Mucosa of descending colon (tissue), 3 donors: ENCODE measurements at places on chromosomes 2 and 18. TPM values are rescaled to one million over a fixed set of nuclear protein-coding genes. Genes with fewer than 3 reads are reported as not detected.
A peak's percentile ranks its signal among the peaks of the same experiment; 100 is the strongest.

The ST3GAL5 gene
- 19.0 TPM for total RNA-seq

The ACVR1C gene
- 9.2 TPM for total RNA-seq

The ST8SIA3 gene
- total RNA-seq, result 0.02 TPM

The RUFY4 gene
- total RNA-seq, result not detected

The CFAP221 gene
- total RNA-seq, result not detected

The ABCG5 gene
- not detected for total RNA-seq

DNA sequence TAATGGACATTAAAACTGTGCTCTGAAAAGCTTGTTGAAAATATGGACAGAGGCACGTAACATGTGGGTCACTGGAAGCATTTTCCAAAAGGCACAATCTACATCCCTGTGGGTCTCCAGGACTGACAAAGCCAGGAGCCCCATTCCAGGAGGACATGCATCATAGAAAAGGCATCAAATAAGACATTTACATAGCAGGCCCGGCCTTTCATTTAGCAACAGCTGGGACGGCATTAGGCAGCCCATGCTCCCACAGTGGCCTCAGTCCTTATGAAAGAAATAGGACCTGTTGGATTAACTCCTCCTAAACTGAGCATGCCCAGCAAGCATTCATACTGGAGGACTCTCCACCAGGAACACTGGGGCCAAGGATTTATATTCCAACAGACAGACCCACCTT is 72.2 kb downstream of the TWIST2 start:
- no peak for DNase-seq

- no peak for DNase-seq
Observed at GRCh38 chr2:149877913-149878312, 290.3 kb upstream of the MMADHC start.

- no peak for DNase-seq
Observed at GRCh38 chr2:96625571-96626552, 12.2 kb downstream of the KANSL3 start.

DNA sequence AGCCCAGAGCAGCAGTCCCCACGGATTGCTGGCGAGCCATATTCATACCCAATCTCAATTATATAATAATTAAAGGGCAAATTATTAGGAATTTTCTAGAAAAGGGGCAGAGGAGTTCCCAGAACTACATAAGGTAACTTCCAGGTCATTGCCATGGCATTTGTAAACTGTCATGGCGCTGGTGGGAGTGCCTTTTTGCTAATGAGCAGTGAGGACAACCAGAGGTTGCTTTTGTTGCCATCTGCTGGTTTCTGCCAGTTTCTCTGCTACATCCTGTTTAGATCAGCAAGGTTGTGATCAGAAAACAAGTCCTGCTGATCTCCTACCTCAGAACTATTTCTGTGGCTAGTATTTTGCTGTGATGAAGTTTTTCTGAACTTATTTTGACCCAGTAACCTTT is 159.8 kb upstream of the PIEZO2 start:
- DNase-seq, result no peak

GRCh38 chr18:13793819-13794218 is 30.1 kb upstream of the MC5R start:
- no peak for DNase-seq

- DNase-seq, result no peak
Observed at GRCh38 chr2:71607151-71607889, 154.0 kb downstream of the DYSF start.

DNA sequence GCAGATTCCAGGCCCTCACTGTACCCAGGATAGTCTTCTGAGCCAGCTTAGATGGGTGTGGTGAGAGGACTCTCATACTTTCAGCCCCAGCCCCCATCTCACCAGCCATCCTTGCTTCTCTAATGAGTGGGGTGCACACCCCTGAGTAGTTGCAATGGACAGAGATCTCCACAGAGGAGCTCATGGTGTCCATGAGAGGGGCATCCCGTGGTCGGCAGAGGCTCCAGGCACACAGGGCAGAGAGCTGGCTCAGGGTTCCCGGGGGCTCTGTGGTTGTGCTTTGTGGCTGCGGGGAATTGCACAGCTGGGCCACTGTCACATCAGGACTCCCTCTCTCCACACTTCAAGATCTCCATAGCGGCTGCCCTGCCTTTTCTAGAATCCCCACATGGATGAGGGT is 226.0 kb upstream of the PXDN start:
- DNase-seq, result no peak

GRCh38 chr2:96690306-96691021 is 47.9 kb downstream of the FER1L5 start:
- no peak for DNase-seq

- DNase-seq, result no peak
Observed at GRCh38 chr2:24682304-24682703, 110.9 kb downstream of the PTRHD1 start.

DNA sequence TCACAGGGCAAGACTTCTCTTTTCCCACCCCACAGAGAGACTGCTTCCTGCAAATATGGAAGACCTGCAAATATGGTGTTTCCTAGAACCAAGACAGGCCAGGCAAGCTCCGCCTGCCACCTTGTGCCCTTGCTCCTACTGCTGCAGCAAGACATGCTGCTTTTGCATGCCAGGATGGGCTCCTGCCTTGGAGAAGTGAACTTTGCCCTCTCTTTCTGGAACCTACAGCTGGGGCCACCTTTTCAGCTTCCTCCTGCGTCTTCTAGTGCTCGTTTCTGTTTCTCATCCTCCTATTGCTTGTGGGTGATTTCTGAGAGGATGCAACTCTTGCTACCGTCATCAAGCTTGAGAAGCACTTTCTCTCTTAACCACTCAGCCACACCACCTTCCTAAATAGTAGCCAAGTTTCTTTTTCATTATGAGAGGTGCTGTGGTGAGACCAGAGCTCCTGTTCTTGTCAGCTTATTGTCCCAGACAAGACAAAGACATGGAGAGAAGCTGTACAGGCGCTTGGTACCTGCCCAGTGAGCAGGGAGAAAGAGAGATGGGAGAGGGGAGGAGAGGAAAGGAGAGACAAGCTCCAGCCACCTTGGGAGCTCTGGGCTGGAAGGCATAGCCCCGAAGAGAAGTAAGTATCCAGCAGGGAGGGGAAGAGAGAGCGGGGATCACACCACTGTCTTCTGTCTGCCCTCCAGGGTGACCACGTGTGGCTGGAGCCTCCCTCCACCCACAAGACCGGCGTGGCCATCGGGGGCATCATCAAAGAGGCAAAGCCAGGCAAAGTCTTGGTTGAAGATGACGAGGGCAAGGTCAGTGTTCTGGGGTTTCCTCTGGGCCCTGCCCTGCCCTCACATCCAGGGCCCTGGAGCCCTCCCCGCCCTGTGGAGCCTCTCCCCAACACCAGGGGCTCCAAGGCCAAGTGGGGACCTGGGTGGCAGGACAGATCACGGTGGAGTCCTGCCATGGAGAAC is 28.3 kb downstream of the MYO7B start:
- peak; percentile 27 for DNase-seq

DNA sequence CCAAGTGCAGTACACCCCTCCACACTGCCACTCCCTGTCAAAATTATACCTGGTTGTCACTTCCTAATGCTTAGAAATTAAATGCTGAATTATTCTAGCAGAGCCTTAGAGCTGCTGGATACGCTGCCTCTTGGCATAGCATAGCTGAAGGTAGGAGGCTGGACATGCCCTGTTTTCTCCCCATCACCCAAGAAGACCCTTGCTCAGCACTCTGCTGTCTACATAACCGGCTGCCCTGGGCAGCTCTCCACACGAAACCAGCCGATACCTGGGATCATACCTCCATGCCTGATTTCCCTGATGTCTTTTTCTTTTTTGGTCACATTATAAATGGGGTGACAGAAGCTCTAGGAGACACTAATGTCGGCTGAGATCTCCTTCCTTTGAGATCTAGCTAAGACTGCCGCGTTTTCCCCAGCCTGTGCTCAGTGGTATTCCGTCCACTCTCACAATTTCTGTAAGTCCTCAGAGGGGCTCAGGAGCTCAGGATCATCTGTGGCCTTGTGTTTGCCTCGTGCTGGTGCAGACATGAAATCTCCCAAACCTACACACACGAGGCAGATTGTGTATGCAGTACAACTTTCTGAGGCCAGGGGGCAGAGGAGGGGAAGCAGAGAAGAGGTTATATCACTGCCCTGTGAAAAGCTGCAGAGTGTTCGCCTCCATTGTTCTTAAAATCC is 13.5 kb upstream of the ZAP70 start:
- DNase-seq, result peak; percentile 85

GRCh38 chr18:30192216-30192615 is 850.3 kb downstream of the DSC3 start:
- DNase-seq, result no peak

- DNase-seq, result peak; percentile 45
Observed at GRCh38 chr2:67846370-67847070, 216.3 kb downstream of the C1D start.

DNA sequence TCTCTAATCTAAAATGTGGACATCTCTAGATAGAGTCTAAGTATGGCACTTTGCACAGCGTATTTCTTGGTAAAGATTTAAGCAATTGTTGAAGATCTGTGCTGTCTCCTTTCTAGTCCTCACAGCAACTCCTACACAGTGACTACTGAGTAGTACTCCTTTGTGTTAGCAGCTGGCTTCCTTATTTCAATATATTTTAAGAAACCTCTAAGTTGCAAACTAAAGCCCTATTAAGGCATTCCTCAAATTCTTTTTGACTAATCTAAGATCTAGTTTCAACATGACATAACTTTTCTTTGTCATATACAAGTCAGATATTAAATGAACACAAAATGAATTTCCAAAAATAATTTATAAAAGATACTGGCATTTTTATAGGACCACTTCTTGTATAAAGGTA is 121.8 kb upstream of the DNAJC10 start:
- DNase-seq, result no peak

- no peak for DNase-seq
Observed at GRCh38 chr2:233312874-233313273, 5.3 kb downstream of the SAG start.

GRCh38 chr2:186771850-186772463 is 77.0 kb downstream of the ZSWIM2 start:
- no peak for DNase-seq

DNA sequence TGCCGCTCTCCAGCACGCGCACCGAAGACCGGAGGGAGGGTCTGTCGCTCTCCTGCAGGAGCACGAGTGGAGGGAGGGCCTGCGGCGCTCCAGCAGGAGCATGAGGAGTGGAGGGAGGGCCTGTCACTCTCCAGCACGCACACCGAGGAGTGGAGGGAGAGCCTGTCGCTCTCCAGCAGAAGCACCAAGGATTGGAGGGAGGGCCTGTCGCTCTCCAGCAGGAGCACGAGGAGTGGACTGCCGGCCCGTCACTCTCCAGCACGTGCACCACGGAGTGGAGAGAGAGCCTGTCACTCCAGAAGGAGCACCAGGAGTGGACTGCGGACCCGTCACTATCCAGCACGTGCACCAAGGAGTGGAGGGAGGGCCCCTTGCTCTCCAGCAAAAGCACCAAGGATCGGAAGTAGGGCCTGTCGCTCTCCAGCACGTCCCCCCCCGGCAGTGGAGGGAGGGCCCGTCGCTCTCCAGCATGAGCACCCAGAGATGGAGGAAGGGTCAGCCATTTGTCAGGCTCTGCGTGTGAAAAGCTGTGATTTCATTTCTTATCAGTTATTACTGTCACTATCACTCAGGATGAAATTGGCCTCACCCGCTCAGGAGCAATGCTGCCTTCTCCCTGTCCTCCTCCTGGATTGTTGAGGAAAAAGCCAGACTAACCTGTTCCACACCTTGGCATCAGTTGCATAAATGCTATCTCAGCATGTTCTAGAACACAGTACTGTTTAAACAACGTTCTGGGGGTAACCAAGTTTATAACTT is 35.9 kb downstream of the ADI1 start:
- DNase-seq, result peak; percentile 62

GRCh38 chr18:61244632-61245031 is 88.6 kb upstream of the CDH20 start:
- no peak for DNase-seq

DNA sequence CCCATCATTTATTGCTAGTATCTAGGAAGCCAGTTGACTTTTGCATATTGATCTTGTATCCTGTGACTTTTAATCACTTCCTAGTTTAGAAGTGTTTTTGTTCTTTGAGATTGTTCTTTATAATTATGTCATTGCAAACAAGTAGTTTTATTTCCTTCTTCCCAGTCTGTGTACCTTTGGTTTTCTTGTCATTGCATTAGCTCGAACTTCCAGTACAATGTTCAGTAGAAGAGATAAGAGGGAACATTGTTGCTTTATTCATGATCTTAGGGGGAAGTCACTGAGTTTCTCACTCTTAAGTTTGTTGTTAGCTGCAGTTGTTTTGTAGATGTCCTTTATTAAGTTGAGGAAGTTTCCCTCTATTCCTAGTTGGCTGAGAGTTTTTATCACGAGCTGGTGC is 61.0 kb downstream of the TRAPPC12 start:
- DNase-seq, result no peak

GRCh38 chr2:85423525-85423924 is 5.0 kb downstream of the SH2D6 start:
- DNase-seq, result no peak

GRCh38 chr2:80068038-80068731 is 236.4 kb downstream of the LRRTM1 start:
- DNase-seq, result no peak

GRCh38 chr2:144252694-144253093 is 267.2 kb downstream of the ZEB2 start:
- DNase-seq, result no peak

DNA sequence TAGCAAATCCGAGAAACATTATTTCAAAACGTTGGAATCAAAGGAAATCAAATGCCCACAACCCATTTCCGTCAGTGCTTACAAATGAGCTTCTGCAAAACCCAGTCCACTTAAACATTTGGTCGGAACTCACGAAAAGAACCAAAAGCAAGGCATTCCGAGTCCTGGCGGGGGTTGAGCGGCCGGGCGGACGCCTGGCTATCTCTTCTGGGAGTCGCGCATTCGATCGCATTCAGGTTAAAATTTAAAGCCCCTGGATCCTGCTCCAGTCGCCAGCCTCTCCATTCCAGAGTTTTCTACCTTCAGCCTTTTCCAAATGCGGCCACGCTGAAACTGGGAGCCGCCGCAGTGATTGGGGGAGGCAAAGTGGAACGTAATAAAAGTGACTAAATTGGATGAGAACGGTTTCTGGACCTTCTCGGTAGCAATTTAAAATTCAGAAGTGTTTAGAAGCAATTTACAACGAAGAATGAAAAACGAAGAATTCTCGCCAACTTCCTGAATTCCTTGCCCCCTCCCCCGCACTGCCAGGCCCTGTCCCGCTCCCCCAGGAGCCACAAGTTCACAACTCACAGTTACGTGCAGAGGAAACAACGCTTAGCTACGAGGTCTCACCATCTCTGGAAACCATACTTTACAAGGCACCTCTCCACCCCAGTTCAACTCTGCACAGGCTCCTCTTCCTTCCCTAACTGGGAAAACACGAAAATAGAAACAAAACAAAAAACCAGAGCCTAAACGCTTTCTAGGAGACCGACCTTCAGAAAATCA is 1.7 kb upstream of the GATA6 start:
- no peak for DNase-seq

DNA sequence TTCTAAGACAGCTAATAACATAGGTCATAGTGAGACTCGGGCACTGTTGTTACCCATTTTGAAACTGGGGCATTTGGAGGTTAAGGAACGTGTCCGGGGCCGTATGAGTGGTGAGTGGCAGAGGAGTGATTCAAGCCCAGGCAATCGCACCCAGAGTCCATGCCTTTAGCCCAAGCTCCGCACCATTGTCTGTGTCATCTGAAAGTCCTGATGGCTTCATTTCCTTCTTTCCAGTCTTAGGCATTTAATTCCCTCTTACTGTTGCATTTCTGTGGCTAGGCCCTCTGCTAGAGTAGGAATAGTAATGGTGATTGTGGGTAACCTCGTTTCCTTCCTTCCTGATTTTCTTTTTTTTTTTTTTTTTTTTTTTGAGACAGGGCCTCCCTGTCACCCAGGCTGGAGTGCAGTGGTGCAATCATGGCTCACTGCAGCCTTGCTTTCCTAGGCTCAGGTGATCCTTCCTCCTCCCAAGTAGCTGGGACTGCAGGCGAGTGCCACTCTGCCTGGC is 49.8 kb upstream of the ASB1 start:
- DNase-seq, result no peak
